SJSA1 (cell line): ENCODE measurements at places on chromosomes 16 and 17. TPM values are rescaled to one million over a fixed set of nuclear protein-coding genes. Genes with fewer than 3 reads are reported as not detected.

- DNase-seq: no peak
- no peak overlapping the region for H3K4me3 ChIP-seq
- H3K27me3 ChIP-seq: no peaks in the 10 kb centered on the region
- peaks cover 12% of the 10 kb centered on the region for H3K4me1 ChIP-seq
- H3K27ac ChIP-seq: no peak overlapping the region
- no peaks in the 10 kb centered on the region for H3K36me3 ChIP-seq
These were observed 17.1 kb downstream of the PLEKHG4 start for GRCh38 chr16:67296420-67296819.

DNA sequence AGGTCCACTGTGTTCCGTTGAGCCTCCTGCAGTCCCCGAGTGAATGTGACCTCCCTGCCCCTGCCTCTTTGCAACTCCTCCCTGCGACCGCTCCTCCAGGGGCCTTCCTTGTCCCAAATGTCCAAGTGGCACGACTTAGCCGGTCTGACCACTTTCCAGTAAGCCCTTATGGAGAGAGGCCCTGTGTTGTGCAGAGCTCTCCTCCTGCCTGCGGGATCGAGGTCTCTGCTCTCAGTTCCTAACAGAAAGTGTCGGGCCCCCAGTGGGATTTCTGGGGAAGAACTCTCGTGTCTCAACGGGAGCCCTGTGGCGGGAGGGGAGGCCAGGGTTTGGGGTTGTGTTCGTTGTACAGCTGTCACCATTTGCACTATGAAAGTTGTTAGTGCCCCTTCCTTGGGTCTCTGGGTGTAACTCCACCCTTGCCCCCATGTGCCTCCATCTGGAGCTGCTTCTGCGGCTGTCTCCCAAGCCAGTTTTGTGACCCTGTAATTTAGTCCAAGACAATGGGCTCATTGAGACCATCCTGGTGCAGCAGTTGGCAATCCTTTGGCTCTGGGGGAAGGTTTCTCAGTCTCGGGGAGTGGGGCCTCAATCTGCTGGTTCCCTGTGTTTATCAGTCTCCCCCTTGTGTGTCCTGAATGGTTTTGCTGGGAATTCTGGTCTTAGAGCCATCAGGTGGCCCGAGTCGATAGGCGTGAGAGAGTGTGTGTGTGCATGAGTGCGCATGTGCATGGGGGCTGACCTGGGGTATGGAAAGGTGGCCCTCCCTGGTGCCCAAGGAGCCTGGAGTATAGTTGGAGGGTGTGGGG, 234.5 kb downstream of the SEC14L1 start:
- no peak overlapping the region for H3K4me3 ChIP-seq
- no peak for DNase-seq
- H3K27ac ChIP-seq: no peak overlapping the region
- no peaks in the 10 kb centered on the region for H3K27me3 ChIP-seq
- peaks cover 24% of the 10 kb centered on the region for H3K36me3 ChIP-seq

DNA sequence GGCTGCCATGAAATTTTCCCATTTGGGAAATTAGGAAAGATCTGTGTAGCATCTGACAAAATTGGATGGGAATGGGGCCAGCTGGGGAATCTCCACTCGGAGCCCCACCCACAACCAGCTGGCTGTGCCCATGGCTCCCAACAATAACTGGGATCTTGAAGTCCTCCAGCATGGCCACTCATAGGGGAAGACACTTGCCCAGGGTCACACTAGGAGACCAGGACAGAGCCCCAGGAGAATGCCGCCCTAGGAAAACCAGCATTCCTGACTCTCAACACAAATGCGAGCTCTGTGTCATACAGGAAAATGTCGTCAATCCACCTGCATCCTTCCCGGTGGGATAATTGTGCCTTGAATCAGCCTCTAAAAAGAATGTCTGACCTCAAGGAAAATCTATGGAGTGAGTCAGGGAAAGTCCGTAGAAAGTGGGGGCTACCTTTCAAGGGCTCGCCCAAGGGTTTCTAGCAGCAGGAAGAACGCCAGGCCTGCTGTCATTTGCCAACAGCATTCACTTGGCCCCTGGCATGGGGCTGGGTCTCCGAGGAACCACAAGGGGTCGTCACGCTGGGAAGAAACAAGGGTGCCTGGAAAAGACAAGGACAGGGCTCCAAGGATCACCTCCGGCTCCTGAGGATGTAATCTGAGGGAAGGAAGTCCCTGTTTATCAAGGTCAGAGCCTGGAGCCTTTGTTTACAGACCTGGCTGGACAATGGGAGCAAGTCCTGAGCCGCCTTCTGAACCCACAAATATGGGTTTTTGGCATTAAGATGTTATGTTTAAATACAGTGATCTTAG, 15.9 kb downstream of the CDH5 start:
- H3K27ac ChIP-seq: peak overlapping the region; percentile 94
- H3K27me3 ChIP-seq: no peaks in the 10 kb centered on the region
- H3K4me1 ChIP-seq: peaks cover 23% of the 10 kb centered on the region
- no peaks in the 10 kb centered on the region for H3K36me3 ChIP-seq
- no peak overlapping the region for H3K4me3 ChIP-seq
- peak; percentile 73 for DNase-seq

DNA sequence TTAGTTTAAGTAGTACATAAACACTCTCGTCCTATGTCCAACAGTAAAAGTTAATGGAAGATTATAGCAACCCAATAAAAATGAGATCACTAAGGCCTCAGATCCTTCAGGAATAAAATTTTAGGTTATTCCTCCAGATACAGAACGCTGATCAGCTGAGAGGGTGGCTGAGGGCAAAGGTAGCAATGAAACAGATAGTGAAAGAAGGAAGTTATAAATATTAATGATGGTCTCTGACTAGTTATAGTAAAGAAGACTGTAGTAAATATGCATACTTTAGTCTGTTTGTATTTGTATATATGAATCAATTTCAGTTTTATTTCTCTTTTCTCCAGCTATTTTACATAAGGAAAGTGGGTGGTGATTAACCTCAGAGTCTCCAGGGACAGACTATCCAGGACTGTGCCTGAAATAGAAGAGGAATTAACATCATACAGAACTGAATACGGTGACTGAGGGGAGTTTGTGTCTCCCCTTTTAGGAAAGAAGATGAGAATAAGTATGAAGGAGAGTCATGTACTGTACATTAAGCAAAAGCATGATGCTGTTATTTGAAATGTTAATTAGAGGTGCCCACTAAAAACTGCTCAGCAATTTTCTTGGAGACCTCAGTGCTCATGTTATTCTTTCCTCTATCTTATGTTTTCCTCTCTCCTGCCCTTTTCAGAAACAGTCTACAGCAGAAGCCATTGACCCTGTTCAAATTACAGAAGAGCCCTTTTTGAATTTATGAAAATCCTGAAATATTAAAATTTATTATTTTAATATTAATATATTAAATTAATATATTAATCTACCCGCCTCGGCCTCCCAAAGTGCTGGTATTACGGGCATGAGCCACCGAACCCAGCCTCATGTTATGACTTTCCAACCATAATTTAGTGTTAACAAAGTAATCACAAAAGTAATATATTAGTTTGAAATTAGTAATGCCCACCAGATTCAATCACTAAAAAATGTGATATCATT, 36.5 kb upstream of the DHRS7B start:
- no peak overlapping the region for H3K4me3 ChIP-seq
- no peaks in the 10 kb centered on the region; the same call in 1 of the 2 replicates for H3K4me1 ChIP-seq
- H3K36me3 ChIP-seq: no peaks in the 10 kb centered on the region
- DNase-seq: no peak
- no peak overlapping the region for H3K27ac ChIP-seq
- no peaks in the 10 kb centered on the region for H3K27me3 ChIP-seq

GRCh38 chr16:88310796-88311605, 71.8 kb upstream of the ZNF469 start:
- no peak overlapping the region for H3K27ac ChIP-seq
- peaks cover 40% of the 10 kb centered on the region for H3K4me1 ChIP-seq
- H3K4me3 ChIP-seq: no peak overlapping the region
- no peaks in the 10 kb centered on the region for H3K27me3 ChIP-seq
- H3K36me3 ChIP-seq: no peaks in the 10 kb centered on the region

GRCh38 chr17:57913575-57914272, 41.5 kb downstream of the CUEDC1 start:
- no peak overlapping the region for H3K4me3 ChIP-seq
- no peak for DNase-seq

- no peaks in the 10 kb centered on the region for H3K4me1 ChIP-seq
- H3K27me3 ChIP-seq: no peaks in the 10 kb centered on the region
- no peak for DNase-seq
- H3K36me3 ChIP-seq: no peaks in the 10 kb centered on the region
- H3K27ac ChIP-seq: no peak overlapping the region
These were observed 25.7 kb upstream of the SLC39A11 start for GRCh38 chr17:73118139-73118538.

DNA sequence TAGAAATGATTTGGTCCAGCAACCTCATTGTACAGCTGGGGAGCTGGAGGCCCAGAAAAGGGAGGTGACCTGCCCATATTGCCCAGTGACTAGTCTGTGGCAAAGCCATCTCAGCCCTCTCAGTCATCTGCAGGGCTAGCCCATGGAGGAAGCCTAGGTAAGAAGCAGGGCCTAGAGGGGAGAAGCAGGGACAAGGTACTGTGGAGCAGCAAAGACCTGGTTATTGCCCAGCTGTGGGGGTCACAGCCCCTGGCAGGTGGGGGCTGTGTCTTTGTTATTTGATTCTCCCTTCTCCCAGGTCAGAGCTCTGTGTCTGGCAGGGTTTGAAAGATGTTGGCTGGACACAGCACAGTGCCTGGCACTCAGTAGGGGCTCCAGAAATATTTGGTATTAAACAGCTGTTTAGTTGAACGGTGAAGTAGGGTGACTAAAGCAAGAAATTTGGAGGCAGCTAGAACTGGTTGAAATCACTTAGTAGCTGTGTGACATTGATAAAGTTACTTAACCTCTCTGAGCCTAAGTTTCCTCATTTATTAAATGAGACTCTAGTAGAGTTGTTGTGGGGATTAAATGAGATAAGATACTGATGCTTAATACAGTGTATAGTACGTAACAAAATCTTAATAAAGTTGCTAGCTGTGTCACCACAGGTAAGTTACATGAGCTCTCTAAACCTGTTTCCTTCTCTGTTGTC, 17.3 kb downstream of the CCR7 start:
- peaks cover 54% of the 10 kb centered on the region for H3K4me1 ChIP-seq
- no peak overlapping the region for H3K27ac ChIP-seq
- H3K36me3 ChIP-seq: no peaks in the 10 kb centered on the region
- H3K27me3 ChIP-seq: no peaks in the 10 kb centered on the region

GRCh38 chr17:80790021-80790765, 201.4 kb upstream of the CHMP6 start:
- peak overlapping the region; percentile 79 for H3K27ac ChIP-seq
- H3K36me3 ChIP-seq: peaks cover 6% of the 10 kb centered on the region; the same call in 1 of the 2 replicates
- H3K27me3 ChIP-seq: no peaks in the 10 kb centered on the region
- DNase-seq: no peak
- peaks cover 66% of the 10 kb centered on the region for H3K4me1 ChIP-seq

- H3K36me3 ChIP-seq: no peaks in the 10 kb centered on the region
- no peaks in the 10 kb centered on the region for H3K27me3 ChIP-seq
- no peak overlapping the region for H3K27ac ChIP-seq
These were observed 365.7 kb upstream of the CA10 start for GRCh38 chr17:52524096-52524637.

DNA sequence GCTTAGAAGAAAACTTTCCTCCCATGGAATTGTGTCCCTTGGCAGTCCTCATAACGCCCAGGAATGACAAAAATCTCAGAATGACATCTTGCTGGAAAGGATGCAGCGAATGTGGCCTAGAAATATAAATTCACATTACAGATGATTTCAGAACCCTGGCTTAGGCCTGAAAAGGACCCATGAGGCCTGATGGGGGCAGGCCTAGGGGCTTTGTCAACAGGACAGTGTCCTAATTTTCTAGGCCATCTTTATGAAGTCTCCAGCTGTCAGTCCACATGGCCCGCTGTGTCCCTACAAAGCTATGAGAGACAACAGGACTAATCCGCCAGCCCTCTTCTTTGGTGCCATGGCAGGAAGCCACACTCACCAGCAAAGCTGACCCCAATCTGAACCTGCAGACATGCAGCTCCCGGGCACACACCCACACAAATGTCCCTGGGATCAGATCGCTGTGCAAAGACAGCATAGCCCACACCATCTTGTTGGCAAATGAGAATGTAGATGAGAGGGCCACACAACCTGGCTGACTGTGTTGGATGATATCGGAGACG, 40.4 kb upstream of the DNAH17 start:
- H3K36me3 ChIP-seq: no peaks in the 10 kb centered on the region
- H3K4me3 ChIP-seq: no peak overlapping the region
- H3K27me3 ChIP-seq: peaks cover 30% of the 10 kb centered on the region
- no peaks in the 10 kb centered on the region for H3K4me1 ChIP-seq

DNA sequence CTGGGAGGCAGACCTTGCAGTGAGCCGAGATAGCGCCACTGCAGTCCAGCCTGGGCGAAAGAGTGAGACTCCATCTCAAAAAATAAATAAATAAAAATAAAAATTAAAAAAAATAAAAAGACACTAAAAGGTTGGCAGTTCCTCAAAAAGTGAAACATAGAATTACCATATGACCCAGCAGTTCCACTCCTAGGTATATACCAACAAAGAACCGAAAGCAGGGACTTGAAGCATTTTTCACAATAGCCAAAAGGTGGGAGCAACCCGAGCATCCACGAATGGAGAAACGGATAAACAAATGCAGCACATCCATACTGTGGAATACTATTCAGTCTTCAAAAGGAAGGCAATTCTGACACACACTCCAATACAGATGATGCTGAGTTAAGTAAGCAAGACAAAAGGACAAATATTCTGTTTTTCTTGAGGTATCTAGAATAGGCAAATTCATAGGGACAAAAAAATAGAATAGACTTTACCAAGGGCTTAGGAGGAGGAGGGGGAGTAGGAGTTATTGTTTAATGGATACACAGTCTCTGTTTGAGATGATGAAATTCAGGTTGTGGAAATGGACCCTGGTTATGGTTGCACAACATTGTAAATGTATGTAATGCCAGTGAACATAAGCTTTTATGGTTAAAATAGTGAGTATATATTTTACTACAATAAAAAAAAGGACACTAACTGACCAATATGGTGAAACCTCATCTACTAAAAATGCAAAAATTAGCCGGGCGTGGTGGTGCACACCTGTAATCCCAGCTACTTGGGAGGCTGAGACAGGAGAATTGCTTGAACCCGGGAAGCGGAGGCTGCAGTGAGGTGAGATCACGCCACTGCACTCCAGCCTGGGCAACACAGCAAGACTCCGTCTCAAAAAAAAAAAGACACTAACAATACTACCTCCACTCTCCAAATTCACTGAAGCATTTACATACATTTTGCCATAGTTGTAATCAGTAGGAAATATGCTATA, 27.0 kb upstream of the SLC35B1 start:
- H3K4me1 ChIP-seq: no peaks in the 10 kb centered on the region
- no peaks in the 10 kb centered on the region for H3K36me3 ChIP-seq
- H3K27ac ChIP-seq: no peak overlapping the region
- no peak for DNase-seq
- no peaks in the 10 kb centered on the region; the same call in 1 of the 2 replicates for H3K27me3 ChIP-seq

GRCh38 chr17:76266244-76266938, 1.2 kb downstream of the UBALD2 start:
- H3K36me3 ChIP-seq: peaks cover 49% of the 10 kb centered on the region
- DNase-seq: peak; percentile 59
- no peaks in the 10 kb centered on the region for H3K27me3 ChIP-seq
- peak overlapping the region; percentile 92 for H3K27ac ChIP-seq

Gene FN3KRP
- total RNA-seq: 47.2 and 53.4 TPM in 2 replicates

Gene HSD11B2
- not detected in 2 replicates for total RNA-seq

Gene ZKSCAN2
- total RNA-seq: 4.1 and 4.3 TPM in 2 replicates

Gene MMP2
- total RNA-seq: 231 and 305 TPM in 2 replicates

Gene TMIGD1
- total RNA-seq: not detected in 2 replicates
